ENCODE measurements at places on chromosomes 12 and 14.

DNA sequence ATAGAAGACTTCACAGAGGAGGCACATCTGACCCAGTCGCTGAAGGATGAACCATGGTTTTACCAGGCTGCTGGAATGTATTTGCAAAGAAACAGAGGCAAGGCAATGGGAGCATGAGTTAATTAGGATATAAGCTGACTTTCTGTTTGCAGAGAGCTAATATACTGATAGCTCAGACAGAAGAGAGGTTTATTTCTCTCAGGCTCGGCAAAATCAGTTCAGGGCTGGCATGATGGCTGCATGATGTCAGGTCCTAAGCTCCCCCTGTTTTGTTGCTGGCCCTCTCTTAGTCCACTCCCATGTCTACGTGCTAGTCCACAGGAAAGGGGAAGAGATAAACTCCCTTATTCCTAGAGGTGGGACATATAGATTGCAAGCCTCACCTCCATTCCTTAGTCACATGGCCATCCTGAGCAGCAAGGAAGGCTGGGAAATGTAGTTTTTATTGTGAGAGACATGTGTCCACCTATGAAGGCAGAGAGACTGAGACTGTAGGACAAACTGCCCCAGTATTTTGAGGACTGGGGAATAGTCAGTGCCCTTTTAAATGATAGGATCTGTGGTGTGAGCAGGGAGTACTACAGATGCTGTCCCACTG, 224.5 kb downstream of the VRK1 start:
- no peak for DNase-seq

GRCh38 chr14:94517641-94518257, 8.5 kb upstream of the SERPINA12 start:
- no peak for DNase-seq

- no peak for DNase-seq
Observed at GRCh38 chr14:22226381-22226780, 362.6 kb downstream of the DAD1 start.

DNA sequence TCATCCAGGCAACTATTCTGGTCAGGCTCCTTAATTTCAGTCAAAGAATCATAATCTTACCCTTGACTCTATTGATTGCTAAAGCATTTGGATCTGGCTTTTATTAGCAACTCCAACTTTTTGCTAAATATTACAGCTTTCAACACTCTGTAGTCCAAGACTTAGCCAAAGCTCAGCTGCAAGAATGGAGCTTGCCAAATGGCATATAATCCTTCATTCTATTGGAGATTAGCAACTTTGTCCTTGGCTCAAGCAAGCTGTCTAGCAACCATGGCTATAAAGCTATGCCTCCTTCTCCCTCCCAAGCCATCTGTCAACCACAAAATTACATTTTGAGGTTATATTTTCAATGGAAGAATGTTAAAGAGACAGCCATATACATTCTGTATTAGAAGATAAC, 23.1 kb upstream of the NID2 start:
- no peak for DNase-seq

GRCh38 chr12:47868552-47869031, 36.2 kb downstream of the VDR start:
- DNase-seq = no peak

- DNase-seq = no peak
Observed at GRCh38 chr12:46831335-46832129, 5.7 kb upstream of the SLC38A4 start.

GRCh38 chr14:99564256-99564925, 39.6 kb downstream of the CCDC85C start:
- DNase-seq = no peak

DNA sequence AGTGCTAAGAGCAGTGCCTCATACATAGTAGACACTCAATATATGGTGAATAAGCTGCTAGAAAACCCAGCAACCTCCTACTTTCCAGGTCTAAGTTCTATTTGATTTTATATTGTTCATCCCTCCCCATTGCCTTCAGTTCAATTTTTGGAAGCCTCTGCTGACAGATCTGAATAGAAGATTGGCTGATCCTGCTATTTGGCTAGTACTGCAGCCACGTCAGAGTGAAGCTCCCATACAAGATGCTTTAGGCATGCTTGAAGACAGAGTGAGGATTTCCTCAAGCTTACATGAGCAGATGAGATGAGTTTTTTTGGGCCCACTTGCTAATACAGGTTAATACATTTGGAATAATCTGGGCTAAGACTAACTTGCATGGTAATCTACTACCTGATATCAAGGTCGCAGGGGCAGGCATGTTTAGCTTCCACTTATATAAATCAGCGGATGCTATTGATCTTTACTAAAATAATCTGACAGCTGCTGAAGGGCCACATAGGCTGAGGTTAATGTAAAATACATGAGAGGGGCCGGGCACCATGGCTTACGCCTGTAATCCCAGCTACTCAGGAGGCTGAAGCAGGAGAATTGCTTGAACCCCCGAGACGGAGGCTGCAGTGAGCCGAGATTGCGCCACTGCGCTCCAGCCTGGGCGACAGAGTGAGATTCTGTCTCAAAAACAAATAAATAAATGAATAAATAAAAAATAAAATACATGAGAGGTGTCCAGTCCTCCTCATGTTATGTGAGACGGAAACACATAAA, 15.9 kb upstream of the AEBP2 start:
- no peak for DNase-seq

GRCh38 chr12:6201213-6201608, 1.0 kb downstream of the CD9 start:
- DNase-seq = no peak

GRCh38 chr14:55645145-55645544, 65.1 kb downstream of the KTN1 start:
- no peak for DNase-seq

DNA sequence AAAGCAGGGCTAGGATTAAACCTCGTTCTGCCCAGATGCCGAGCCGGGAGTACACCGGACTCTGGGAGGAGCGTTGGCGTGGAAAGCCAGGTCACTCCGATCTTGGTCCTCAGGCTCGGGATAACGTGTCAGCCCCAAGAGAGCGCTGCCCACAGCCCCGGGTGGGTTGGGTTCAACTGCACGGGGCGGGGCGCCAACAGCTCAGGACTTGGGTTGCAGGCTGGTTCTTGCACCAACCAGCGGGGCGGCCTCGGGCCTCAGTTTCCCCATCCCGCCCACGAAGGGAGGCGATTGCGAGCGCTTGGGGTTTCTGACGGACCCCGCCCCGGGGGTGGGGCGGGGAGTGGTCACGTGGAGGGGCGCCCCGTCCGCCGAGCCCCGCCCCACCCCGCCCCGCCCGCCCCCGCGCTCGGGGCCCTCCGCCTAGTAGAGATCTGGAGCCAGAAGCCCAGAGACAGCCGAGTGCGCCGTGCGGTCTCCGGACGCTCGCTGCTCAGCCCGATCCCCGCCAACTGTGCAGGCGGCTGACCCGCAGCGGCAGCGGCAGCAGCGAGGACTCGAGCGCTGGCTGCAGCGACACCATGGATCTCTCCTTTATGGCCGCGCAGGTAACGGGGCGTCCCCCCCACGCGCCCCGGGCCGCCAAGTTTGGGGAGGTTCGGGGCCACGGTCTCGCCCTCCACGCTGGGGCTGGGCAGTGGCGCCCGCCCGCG, at the start of gene C14orf132:
Gene C14orf132, plus strand, starts transcription at position 443 of the 713 bp plus-strand sequence. Its CDS starts 139 bp downstream, at position 582.
- no peak for DNase-seq

GRCh38 chr12:3656946-3657622, 95.8 kb downstream of the CRACR2A start:
- no peak for DNase-seq

DNA sequence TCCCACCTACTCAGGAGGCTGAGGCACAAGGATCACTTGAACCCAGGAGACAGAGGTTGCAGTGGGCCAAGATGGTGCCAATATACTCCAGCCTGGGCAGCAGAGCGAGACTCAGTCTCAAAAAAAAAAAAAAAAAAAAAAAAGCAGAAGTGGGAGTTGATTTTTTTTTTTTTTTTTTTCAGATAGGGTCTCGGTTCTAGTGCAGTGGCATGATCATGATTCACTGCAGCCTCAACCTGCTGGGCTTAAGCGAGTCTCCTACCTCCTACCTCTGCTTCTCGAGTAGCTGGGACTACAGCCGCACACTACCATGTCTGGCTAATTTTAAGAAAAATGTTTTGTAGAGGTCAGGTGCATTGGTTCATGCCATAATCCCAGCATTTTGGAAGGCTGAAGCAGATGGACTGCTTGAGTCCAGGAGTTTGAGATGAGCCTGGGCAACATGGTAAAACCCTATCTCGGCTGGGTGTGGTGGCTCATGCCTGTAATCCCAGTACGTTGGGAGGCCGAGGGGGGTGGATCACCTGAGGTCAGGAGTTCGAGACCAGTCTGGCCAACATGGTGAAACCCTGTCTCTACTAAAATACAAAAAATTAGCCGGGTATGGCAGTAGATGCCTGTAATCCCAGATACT, 16.3 kb upstream of the HSP90AA1 start:
- no peak for DNase-seq

- no peak for DNase-seq
Observed at GRCh38 chr14:63737582-63738006, 9.7 kb upstream of the SGPP1 start.

GRCh38 chr14:44981198-44981597, 19.2 kb downstream of the TOGARAM1 start:
- no peak for DNase-seq

DNA sequence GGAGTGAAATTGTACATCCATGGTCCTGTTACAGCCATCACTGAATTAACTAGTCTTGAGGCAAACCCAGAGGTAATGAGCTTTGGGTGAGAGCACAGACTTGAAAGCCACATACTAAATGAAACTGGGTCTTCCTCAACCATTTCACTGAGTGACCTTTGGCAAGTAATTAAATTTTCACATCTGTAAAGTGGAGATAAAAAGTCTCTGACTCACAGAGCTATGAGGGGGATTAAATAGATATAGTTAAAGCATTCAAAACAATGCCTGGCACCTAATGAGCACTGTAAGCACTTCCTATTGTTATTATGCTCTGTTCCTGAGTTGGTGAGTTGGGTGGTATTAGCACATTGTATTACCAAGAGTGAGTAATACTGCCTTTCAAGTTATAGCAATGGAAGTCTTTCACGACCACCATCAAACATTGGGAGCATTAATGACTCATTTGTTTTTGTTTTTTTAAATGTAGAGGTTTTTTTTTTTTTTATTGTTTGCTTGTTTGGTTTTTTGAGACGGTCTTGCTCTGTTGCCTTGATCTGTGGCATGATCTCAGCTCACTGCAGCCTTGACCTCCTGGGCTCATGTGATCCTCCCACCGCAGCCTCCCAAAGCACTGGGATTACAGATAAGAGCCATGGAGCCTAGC, 12.5 kb upstream of the STRN3 start:
- DNase-seq = no peak

- DNase-seq = no peak
Observed at GRCh38 chr14:83825843-83826242, 1704.1 kb upstream of the FLRT2 start.

DNA sequence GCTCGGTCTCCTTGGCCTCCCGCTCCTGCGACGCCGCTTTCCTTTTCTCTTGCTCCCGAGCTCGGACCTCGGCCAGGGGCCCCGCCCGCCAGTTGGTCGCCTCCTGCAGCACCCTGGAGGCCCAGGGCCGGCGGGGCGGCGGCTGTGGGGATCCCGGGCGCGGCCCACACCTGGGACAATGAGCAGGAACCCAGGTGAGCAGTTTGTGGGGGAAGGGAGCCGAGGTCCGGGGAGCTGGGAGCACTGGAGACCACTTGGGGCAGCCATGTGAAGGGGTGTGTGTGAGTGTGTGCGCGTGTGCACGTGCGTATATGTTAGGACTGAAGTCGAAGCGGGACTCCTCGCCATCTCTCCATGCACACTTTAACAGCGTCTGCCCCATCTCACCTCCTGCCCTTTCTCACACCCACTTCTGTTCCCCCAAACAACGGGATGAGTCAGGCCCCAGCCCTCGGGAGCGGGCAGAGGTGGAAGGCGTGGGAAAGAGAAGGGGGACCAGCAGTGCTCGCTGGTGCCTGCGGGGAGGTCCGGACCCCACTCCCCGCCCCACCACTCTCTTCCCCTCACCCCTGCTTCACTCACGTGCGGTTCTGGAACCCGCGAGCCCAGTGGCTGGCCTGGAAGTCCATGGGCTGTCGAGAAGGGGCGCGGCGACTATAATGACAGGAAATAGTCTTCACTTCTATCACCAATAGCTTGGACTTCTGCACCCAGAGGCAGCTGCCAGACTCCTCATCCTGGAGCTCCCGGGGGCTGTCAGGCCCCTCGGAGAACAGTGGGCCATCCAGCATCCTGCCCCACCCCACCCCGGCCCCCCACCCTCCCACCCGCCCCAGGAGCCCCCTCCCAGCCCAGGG, 450 bp downstream of the DDN start:
- DNase-seq = no peak

DNA sequence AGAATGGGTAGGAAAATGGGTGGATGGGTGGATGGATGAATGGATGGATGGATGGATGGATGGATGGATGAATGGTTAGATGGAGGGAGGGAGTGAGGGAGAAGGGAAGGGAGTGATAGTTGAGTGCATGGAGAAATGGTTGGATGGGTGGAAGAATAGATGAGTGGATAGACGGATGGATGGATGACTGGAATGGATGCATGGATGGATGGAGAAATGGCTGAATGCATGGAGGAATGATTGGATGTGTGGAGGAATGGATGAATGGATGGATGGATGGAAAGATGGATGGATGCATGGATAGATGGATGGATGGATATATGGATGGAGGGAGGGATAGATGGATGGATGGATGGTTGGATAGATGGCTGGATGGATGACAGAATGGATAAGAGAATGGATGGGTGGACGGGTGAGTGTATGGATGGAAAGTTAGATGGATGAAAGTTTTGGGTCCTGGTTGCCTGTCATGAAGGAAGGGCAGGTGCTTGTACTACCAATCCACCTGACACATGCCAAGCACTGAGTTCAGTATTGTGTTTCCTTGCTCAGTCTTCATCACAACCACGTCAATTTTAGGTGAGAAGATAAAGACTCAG, 286.5 kb upstream of the RTL1 start:
- DNase-seq = no peak

- DNase-seq = no peak
Observed at GRCh38 chr12:15859116-15859515, 23.1 kb upstream of the STRAP start.

DNA sequence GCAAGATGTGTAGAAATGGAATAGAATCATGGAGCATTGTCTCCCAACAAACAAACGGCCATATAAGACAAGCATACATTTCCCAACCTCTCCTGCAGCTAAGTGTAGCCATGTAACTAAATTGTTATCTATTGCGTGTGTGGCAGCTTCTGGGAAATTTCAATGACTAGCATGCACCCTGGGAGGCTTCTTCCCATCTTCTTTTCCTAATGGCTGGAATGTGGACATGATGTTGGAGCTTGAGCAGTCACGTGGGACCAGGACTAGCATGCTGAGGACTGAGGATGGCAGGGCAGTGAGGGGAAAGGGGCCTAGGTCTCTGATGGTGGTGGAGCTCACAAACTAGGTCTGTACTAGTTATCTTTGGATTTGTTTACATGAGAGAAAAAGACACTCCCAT, 21.7 kb upstream of the CTDSP2 start:
- no peak for DNase-seq

- no peak for DNase-seq
Observed at GRCh38 chr12:19198272-19198671, 68.7 kb downstream of the PLEKHA5 start.

GRCh38 chr14:33150666-33151428, 212.2 kb downstream of the NPAS3 start:
- DNase-seq = no peak
